Lung microvascular endothelial cell (primary cell): ENCODE measurements at places on chromosomes 1 and 21. TPM values are rescaled to one million over a fixed set of nuclear protein-coding genes. Genes with fewer than 3 reads are reported as not detected.

GRCh38 chr1:114896795-114897194 lies 42.1 kb downstream of the SYCP1 start:
- DNase-seq, result no peak

GRCh38 chr1:47559944-47560695 lies 122.3 kb downstream of the FOXD2 start:
- DNase-seq, result no peak

- DNase-seq, result no peak
These were observed 21.7 kb downstream of the YTHDF2 start for GRCh38 chr1:28758420-28758819.

GRCh38 chr1:21385022-21385421 lies 54.9 kb upstream of the NBPF3 start:
- no peak for DNase-seq

- no peak for DNase-seq
These were observed 49.4 kb upstream of the A3GALT2 start for GRCh38 chr1:33370301-33370700.

DNA sequence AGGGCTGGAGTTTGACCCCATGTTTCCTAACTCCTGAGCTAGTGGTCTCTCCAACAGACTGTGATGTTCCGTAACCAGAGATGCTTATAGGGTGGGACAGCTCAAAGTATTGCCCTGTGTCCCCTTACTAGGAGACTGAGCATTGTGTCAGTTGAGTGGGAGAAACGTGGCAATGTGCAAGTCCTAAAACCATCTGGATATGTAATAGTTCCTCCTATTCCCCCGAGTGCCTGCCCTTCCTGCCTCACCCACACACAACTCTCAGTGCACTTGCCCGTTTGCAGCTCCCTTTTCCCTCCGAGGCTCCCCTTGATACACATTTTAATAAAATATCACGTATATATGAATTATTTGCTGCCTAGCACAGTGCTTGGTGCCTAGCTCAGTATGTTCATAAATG lies 3.4 kb downstream of the PIGV start:
- no peak for DNase-seq

DNA sequence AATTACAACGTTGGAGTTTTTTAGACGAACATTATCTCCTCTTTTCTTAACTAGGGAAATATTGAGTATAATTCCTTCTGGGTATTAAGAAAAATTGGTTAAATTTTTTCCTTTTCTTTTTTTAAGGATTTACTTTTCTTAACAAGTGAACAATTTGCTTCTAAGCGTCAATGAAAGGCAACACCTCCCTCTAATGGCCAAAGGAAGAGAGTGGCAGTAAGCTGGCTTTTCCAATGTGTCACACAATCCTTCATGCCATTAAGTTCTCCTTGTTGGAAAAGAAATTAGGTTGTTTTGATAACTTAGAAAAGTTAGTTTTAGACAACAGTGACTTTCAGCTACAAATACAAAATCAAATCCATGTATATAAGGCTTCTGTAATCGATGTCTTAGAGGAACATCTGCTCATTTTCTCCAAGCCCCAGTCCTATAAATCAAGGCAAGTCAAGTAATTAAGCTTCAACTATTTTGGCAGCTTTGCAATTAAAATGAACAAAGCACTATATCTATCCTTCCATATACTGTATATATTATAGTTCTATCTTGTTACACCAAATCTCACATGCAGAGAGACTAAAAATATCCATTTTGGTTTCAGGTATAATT lies 62.8 kb downstream of the EDEM3 start:
- peak; percentile 70 for DNase-seq

- DNase-seq, result no peak
These were observed 12.2 kb upstream of the TTC4 start for GRCh38 chr1:54703471-54703870.

DNA sequence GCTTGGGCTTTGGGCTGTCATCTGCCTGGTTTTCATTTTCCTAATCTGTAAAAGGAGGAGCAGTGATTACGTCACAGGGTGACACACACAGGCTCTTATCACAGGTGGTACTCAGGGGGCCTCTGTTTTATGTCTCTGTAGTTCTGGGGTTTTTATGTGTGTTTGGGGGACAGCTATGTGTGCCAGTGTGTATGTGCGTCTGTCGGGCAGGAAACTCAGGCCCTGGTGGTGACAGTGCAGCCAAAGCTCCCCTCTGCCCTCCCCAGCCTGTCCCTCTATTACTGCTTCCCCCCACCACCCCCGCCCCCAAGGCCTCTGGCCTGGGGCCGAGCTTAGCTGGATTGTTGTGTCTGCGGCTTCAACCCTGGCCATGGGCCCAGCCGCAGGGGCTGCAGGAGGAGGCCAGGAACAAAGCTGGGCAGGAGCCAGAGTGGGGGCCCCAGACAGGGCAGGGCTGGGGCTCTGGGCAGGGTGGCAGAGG lies 13.3 kb downstream of the MFAP2 start:
- peak; percentile 85 for DNase-seq

- no peak for DNase-seq
These were observed 54.7 kb downstream of the OLFML3 start for GRCh38 chr1:114033961-114034360.

DNA sequence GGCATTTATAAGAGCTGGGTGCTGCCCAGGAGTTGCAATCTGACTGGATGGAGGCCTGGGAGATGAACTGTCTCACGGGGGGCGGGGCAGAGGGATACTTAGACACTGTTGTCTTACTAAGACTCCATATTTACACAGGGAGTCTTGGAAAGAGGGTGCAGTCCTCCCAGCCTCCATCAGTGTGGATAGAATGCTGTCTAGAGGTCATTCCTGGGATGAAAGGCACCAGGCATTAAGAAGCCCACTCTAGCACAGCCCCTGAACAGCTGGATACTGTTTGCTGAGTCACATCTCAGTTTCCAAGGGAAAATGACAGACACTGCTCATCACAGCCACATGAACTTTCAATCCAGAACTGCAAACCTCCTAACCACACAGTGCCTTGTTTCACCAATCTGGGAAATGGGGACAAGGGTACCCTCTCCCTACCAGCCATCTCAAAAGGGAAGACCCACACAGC lies 43.3 kb downstream of the SSBP3 start:
- DNase-seq, result no peak

GRCh38 chr1:208223136-208223535 lies 21.0 kb downstream of the PLXNA2 start:
- DNase-seq, result peak; percentile 79

Gene IL23R
- total RNA-seq, result not detected in 2 replicates

Gene TLCD4
- under 0.01 TPM in 2 replicates for total RNA-seq
